ENCODE measurements at places on chromosomes 7 and 10.

GRCh38 chr7:27172823-27173510, 1.2 kb downstream of the HOXA10 start:
- ATAC-seq: peak; percentile 26

DNA sequence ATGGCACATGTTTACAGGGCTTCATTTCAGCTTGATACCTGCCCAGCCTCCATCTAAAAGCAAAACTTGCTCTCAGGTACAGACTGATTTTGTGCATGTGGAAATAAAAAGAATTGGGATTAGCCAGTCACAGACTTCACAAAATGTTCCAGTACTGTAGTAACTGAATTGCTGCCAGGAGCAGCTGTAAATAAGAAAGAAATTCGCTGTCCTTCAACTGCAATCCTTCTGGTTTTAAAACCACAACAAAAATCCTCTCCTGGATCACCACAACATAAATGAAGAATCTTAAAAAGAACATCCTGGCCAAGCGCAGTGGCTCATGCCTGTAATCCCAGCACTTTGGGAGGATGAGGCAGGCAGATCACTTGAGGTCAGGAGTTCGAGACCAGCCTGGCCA, 3.9 kb upstream of the MIOS start:
- no peak for ATAC-seq

DNA sequence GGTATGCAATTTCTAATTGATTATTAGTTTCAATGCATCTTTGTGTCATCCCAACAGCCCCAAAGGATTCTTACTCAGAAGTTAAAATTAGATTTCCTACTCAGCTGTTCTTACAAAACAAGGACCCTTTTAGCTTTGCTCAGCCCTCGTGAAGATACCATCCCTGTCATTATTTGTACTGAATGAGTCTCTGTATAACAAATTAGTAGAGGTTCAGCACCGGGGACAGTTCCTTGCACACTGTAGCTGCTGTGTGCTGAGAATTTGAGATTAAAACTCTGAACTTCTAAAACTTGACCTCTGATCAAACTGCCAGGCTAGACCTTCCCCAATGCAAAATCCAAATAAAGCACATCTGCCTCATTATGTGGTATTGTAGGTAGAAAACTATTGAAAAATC, 299.1 kb downstream of the LHFPL3 start:
- ATAC-seq: no peak

GRCh38 chr7:120337308-120337907, 64.4 kb downstream of the KCND2 start:
- no peak for ATAC-seq

- ATAC-seq: peak; percentile 83
Measured at GRCh38 chr10:114631666-114632417, 26.2 kb downstream of the ABLIM1 start.

GRCh38 chr7:25536851-25537250, 308.6 kb upstream of the NPVF start:
- no peak for ATAC-seq

- ATAC-seq: no peak
Measured at GRCh38 chr7:16655394-16655793, 9.4 kb downstream of the BZW2 start.

DNA sequence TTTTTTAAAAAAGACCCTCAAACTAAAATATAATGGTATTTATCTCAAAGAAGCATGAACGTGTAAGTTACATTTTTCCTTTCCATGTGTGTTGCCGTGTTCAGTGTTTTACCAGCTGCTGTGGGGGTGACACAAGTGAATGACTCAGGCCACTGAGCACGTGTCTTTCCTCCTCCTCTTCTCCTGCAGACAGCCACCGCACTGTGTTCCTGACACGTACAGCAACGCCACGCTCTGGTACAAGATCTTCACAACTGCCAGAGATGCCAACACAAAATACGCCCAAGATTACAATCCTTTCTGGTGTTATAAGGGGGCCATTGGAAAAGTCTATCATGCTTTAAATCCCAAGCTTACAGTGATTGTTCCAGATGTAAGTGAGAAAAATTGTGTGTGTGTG, 29.7 kb downstream of the TMEM248 start:
- no peak for ATAC-seq

- no peak for ATAC-seq
Measured at GRCh38 chr10:79384773-79385391, 37.6 kb downstream of the PPIF start.

- ATAC-seq: no peak
Measured at GRCh38 chr10:101767600-101767945, 8.3 kb downstream of the FGF8 start.

DNA sequence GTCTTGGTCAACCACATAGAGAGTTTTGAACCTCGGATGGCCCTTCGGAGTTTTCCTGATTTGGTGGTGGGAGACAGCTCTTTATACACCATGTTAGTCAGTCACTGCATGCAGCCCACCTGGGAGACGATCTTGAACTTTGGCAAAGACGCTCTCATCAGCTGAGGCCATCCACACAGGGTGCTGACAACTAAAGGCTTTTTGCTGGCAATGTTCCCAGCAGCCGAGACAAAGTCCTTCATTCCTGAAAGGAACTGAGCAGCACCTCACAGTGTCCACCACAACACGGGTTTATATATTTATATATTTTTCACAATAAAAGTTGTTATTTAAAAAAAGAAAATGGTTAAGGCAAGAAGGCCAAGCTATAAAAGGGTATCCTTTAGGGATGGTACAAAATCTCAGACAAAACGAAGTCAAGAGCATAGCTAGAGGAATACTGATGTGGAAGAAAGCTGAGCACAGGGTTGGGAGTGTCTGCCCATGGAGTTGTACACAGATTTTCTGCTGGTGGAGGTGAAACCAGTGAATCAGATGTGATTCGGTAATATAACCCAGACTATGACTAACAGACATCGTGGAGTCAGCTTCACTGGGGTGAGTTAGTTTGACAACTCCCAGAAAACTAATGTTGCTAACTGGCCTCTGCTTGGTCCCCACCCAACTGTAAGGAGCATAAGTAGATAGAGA, 27.4 kb upstream of the CAPZA2 start:
- ATAC-seq: peak; percentile 83

DNA sequence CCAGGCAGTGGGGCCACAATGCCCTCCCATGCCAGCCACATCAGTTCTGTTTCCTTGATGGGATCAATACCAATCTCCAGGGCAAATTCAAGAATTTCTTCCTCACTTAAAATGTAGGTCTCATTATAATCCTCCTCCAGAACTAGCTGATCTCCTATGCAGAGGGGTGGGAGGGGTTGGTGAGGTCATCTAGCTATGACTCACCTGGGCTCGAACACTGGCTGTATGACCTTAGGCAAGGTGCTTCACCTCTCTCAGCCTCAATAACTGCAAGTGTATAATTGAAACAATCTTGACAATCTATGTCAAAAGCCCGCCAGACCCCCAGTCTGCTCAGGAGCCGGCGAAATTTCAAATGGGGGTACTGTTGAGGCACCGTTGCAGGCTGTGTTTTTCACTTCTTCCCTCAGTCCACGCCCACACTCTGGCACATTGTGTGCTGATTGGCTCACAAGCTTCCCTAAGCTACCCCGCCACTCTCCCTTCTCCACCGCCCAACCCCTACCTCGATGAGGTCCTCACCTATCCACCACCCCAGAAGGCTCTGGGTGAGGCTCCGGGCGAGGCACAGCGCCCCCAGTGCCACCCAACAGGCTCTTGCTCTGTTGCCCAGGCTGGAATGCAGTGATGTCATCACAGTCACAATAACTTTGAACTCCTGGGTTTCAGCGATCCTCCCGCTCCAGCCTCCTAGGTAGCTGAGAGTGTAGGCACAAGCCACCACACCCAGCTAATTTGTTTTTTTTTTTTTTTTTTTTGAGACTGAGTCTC, 70.5 kb downstream of the ZNF22 start:
- no peak for ATAC-seq

DNA sequence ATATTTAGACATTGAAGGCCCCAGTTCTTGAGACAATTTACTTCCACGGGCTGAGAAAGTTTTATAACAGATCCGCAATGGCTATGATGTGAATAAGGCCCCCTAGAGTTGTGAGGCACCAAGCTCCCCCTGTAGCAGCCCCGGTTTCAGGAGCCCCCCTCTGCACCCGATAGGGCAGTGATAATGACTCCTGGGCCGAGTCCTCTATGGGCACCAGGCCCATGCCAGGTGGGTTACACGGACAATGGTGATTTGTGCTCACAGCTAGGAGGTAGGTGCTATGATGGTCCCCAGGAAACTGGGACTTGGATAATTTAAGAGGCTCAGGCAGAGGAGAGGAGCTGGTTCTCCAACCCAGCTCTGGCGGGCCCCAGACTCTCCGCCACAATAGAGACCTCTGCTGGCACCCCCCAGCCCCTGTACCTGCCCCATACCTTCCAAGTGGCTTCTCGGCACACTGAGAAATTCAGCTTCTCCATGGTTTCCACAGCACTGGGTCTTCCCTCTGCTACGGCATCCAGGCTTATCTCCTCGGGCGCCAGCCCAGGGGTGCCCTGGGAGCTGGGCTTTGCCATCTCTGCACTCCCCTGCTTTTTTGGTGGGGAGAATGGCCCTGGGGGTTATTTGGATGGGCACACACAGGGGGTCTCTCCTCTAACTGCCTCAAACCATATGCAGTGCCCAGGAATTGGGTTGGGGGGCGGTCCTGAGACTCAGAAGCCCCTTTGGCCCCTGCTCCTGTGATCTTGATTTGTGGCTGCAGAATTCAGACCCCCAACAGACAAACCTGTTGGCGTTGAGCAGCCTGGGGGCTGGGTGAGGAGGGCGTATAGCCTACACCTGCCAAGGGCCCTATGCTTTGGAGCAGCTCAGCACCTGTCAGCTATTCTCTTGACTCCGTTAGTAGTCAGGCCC, 12.2 kb upstream of the KCP start:
- ATAC-seq: no peak

DNA sequence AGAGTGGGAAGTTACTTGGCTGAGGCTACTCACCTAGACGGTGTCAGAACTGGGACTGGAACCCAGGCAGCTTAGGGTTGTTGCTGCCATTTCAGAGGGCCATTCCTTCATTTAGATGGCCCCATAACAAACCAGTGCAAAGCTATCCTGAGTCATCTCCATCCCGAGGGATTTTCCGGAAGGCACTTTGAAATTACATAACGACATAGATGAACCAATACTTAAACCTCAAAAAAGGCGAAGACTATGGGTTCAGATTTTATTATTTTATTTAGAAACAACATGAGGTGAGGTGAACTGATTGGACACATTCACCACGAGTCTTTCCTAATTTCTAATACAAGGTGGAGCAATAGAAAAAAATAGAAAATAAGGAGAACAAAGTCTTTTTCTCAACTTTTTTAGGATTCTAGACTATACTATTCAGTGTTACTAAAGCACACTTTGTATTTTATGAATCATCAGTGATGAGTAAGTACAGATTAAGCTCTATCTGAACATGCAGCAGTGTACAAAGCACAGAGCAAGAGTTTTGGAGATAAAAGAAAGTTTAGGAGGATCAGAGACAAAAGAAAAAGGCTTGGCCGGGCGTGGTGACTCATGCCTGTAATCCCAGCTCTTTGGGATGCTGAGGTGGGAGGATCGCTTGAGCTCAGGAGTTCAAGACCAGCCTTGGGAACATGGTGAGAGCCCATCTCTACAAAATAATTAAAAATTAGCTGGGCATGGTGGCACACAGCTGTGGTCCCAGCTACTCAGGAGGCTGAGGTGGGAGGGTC, 79.5 kb upstream of the SVIL start:
- peak; percentile 63 for ATAC-seq

DNA sequence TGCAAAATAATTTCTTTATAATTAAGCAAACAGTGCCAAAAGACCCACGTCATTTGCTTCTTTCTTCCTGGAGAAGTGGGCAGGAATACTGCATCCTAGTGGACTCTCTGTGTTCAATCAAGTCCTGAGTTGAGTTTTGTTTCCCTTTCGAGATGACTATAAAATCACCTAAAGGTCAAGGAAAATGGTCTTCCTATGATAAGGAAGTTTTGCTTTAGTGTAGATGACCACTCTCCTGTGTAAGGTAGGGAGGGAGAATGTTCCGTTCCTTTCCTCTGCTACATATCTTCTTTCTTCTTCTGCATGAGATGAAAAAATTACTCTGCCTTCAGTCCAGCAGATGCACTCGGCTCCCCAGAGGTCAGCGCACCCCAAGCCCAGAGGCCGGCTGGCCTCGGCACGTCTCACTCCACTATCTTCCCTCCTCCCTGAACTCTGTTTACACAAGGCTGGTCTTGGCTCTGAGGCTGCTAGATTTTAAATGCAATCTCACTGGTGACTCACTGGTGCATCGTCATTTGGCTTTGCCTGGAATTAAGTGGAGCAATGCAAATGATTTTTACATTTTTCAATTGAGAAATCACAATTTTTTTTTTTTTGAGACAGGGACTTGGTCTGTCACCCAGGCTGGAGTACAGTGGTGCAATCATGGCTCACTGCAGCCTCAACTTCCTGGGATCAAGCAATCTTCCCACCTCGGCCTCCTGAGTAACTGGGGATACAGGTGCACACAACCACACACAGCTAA, 18.6 kb upstream of the VDAC2 start:
- ATAC-seq: no peak

GRCh38 chr10:102616066-102616770, 28.1 kb upstream of the TRIM8 start:
- ATAC-seq: no peak

GRCh38 chr10:118892255-118892654, 137.3 kb upstream of the NANOS1 start:
- ATAC-seq: no peak

GRCh38 chr10:3790272-3790671, 5.3 kb upstream of the KLF6 start:
- no peak for ATAC-seq

DNA sequence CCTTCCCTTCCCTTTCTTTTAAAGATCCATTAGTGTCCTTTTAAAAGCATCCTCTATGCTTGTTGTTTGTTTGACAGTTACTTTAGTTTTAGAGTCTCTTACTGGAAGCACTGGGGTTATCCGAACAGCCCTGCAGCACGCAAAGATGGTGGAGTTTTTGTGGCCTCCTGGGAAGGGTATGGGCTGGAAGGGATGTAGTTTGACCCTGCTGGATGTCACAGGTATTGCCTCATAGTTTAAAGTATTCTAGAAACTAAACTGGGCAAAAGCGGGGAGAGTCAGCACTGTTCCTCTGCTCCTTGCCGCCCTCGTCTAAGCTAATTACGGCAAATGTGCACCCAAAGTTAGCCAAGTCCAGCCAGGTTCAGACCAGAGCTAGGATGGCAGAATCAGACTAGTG, 35.8 kb upstream of the GNAI1 start:
- ATAC-seq: no peak

- ATAC-seq: peak; percentile 52
Measured at GRCh38 chr7:107312418-107312817, 143.6 kb downstream of the HBP1 start.
